ENCODE measurements at places on chromosomes 13 and 19. TPM values are rescaled to one million over a fixed set of nuclear protein-coding genes. Genes with fewer than 3 reads are reported as not detected.

Gene ZNF446
- 6.0 TPM for polyA plus RNA-seq

Gene SLC25A41
- not detected for polyA plus RNA-seq

Gene ZNF570
- polyA plus RNA-seq = 4.1 TPM

Gene CEACAM3
- polyA plus RNA-seq = not detected

Gene CACNG6
- not detected for polyA plus RNA-seq

Gene HCN2
- not detected for polyA plus RNA-seq

Gene CGB3
- not detected for polyA plus RNA-seq

Gene ELSPBP1
- polyA plus RNA-seq = not detected

Gene C19orf85
- not detected for polyA plus RNA-seq

Gene ZNF433
- polyA plus RNA-seq = 4.9 TPM

Gene EHD2
- polyA plus RNA-seq = not detected

Gene GFY
- polyA plus RNA-seq = not detected

Gene CEACAM16
- polyA plus RNA-seq = not detected

Gene KLK15
- not detected for polyA plus RNA-seq

Gene JSRP1
- 0.54 TPM for polyA plus RNA-seq

Gene FCER2
- 0.48 TPM for polyA plus RNA-seq

Gene CKM
- polyA plus RNA-seq = not detected

Gene OSCAR
- polyA plus RNA-seq = not detected

Gene NXNL1
- not detected for polyA plus RNA-seq

Gene HOMER3
- polyA plus RNA-seq = not detected

Gene HIF3A
- not detected for polyA plus RNA-seq

Gene C19orf33
- not detected for polyA plus RNA-seq

Gene NCCRP1
- polyA plus RNA-seq = not detected

Gene ZNF442
- polyA plus RNA-seq = 1.1 TPM

Gene ZNF665
- 12.2 TPM for polyA plus RNA-seq

Gene ALG5
- 82.2 TPM for polyA plus RNA-seq

All from naive thymus-derived CD4-positive, alpha-beta T cell (primary cell).